Lower lobe of right lung (tissue), 2 donors: ENCODE measurements at places on chromosomes 5 and 9. TPM values are rescaled to one million over a fixed set of nuclear protein-coding genes. Genes with fewer than 3 reads are reported as not detected.

The RMND5B gene
- 38.6 TPM for total RNA-seq

DNA sequence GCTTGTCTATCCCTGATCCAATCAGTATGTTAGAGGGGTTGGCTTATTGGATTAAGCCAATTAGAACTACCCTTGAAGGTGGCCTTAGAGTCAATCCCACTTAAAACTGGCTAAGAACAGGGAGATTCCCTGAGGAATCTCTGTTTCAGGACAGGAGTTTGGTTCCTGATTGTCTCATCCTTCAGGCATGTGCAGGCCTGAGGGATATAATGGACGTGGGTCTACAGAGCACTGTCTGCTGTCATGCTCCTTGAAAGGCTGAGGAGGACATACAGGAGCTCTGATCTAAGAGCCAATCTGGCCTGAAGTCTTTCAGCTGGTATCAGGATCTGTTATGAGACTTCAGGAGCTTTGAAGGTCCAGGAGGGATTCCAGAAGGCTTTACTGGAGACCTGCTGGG, 36.2 kb upstream of the PRXL2C start:
- no peak for DNase-seq

DNA sequence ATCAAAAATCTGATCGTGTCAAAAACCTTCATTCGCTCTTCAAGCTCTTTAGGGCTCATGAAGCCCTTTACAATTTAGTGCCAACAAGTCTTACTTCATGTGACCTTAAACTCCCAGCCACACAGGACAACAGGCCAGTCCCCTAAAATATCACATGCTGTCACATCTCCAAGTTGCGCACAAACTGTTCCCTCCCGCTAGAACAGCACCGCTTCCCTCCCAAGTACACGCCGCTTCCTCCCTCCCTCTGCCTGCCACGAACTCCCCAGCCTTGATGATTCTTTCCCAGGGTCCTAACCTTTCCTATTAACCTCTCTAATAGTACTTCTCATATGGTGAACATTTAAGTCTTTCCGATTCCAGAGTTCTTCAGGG, 91.2 kb downstream of the TLE1 start:
- no peak for DNase-seq

The GRM6 gene
- total RNA-seq, result not detected

The FAM13B gene
- 42.9 TPM for total RNA-seq

GRCh38 chr9:84924266-84924665, 254.7 kb downstream of the NTRK2 start:
- DNase-seq, result no peak

DNA sequence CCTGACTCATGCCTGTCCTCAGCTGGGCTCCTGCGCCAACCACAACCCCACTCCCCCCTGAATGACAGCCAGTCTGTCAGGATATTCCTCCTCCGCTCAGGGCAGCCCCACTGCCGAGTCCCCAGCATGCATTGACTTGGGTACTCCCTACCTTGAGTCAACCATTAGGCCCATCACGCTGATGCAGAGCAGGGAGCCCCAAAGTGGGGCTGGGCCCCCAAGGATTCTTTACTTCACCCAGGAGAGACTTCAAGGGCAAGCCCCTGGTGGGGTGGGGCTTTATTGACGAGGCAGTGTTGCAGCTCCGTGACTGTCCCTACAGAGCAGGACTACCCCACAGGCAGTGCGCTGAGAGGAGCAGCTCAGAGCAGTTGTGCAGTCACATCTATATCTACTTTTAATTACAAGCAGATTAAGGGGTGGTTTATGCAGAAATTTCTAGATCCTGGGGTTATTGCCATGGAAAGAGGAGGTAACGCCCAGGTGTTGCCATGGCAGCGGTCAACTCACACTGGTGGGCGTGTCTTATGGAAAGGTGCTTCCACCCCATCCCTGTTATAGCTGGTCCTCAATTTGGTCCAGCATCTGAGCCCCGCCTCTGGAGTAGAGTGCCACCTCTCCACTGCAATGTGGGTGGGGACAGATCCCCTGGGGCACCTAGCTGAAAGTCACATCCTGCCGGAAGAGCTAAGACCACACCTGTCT, 32.1 kb upstream of the FCN1 start:
- DNase-seq, result no peak
